ENCODE measurements at places on chromosomes 6 and 20. TPM values are rescaled to one million over a fixed set of nuclear protein-coding genes. Genes with fewer than 3 reads are reported as not detected.

MYCT1 gene
- 0.25 TPM for polyA plus RNA-seq

RBM24 gene
- polyA plus RNA-seq = 9.1 TPM

IL17F gene
- polyA plus RNA-seq = not detected

MAN1A1 gene
- polyA plus RNA-seq = 27.5 TPM

PRL gene
- polyA plus RNA-seq = not detected

CCN2 gene
- 955 TPM for polyA plus RNA-seq

ADTRP gene
- polyA plus RNA-seq = 0.33 TPM

PDRG1 gene
- polyA plus RNA-seq = 13.1 TPM

C6orf15 gene
- polyA plus RNA-seq = not detected

FOXQ1 gene
- 0.07 TPM for polyA plus RNA-seq

SEL1L2 gene
- polyA plus RNA-seq = not detected
